ENCODE measurements at places on chromosomes 11 and 22.

DNA sequence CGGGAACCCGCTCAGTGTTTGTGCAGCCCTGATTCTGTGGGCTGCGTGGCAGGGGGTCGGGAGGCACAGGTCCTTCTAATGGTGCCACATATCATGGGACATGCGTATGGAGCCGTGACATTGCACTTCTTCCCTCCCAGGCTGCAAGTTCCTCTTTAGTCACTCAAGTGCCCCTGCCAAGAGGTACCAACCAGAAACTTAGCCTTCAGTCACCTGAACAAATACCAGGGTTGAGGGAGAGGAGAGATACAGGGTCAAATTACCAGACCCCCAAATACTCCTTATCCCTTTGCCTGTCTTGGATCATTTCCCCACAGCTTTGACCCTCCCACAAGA, 209.1 kb downstream of the BUD13 start:
- no peak for DNase-seq

DNA sequence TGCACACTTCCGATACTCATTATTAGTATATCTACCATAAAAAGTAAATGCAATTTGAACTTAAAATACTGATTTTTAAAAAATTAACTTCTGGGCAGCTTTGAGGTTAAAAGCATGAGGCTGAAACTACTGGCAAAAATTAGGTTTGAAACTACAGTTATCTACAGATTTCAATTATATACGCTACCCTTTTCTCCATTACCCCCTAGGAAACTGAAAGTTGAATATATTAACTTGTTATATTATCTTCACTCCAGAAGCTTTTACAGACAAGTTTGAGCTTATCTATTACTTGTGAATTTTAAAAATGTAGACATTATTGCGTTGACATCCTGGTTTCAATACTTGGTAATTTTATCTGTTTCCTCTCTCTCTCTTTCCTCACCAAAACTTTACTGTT, 96.7 kb upstream of the DDI1 start:
- DNase-seq, result no peak

DNA sequence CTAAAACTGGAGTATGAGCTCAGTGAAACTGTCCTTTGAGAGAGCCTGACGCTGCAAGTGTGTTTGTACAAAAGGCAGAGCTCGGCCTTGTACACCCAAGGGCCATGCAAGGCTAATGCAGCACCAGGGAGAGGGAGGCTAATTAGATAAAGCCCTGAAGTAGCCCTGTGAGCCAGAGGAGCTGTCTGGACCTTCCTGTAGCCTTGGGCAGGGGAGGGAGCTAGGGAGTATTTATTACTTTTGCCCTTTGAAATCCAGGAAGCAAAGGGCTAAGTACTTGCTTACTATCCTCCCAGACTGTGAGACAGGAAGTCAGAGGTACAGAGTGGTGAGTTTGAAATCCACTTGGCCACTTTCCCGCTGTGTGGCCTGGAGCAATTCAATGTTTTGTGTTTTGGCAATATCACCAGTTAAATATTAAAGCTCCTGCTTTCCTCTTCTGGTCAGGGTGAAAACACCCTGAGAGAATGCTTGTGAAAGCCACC, 10.2 kb upstream of the LDHA start:
- no peak for DNase-seq

GRCh38 chr22:38755155-38755910, 465 bp downstream of the SUN2 start:
- no peak for DNase-seq

- DNase-seq, result no peak
These were observed 51.5 kb upstream of the FGF3 start for GRCh38 chr11:69870766-69871165.

DNA sequence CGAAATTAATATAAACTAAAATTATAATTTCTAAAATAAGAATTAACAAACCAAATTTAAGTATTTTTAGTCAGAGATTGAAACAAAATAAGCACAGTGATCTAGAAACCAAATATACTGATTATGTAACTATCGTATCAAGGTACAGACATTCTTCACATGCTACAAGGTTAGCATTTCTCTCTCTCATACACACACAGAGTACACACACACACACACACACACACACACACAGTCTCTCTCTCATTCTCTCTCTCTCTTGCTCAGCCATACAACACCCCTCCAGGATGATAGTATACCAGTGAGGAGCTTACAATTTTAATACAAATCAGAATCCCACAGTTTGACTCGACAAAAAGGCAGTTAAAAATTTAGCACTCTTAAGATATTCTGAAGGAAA, 66.0 kb downstream of the RDX start:
- DNase-seq, result no peak

DNA sequence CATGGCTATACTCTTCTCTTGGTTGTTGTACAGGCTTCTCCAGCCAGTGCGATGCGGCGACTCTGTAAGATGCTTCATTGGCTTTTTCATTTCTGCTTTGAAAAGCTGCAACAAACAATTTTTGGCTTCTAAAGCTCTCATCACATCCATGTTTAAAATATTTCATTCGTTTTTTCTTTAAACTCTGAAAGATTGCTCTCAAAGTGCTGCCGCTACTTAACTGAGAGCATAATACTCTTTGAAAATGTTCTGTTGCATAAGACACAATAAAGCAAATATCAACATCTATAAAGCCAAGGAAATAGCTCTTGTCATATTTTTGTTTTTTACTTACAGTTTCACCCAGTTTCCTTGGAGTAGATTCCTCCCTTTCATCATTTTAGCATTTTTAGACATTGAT, 468.3 kb downstream of the TBC1D22A start:
- DNase-seq, result no peak

DNA sequence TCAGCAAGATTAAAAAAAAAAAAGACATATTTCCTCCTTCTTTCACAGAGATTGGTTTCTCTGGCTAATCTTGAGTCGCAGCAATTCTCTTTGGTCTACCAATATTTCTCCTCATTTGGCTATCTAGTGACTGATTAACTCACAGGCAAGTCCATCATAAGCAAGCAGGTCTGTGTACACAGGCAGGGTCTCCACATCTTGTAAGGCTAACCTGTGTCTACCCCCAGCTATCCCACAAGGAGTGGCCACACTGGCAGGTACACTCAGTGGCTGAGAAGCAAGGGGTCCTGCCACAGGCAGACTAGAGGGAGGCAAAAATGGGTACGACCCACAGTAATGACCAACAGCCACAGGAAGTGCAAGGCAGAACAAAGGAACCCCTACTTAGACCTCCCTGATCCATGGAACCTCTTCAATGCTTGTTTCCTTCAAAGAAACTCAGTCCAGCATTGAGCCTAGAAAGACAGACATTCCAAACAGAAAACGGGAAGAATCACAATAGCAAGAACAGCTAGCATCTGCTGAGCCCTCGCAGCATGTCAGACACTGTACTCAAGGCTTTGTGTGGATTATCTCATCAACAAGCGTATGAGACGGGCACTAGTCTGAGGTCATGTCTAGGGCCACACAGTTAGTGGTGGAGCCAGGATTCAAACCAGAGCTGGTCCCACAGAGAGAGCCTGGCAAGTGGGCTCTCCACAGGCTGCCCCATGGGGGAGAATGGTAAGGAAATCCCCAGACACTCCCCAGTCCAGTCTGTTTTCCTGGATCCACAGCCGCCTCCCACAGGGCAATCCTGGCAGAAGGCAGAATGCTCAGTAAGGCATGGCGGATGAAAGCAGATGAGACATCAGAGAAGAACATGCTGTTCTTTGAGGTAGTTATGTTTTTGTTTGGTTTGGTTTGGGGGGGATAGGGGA, 34.3 kb downstream of the PLEKHA7 start:
- DNase-seq, result no peak

DNA sequence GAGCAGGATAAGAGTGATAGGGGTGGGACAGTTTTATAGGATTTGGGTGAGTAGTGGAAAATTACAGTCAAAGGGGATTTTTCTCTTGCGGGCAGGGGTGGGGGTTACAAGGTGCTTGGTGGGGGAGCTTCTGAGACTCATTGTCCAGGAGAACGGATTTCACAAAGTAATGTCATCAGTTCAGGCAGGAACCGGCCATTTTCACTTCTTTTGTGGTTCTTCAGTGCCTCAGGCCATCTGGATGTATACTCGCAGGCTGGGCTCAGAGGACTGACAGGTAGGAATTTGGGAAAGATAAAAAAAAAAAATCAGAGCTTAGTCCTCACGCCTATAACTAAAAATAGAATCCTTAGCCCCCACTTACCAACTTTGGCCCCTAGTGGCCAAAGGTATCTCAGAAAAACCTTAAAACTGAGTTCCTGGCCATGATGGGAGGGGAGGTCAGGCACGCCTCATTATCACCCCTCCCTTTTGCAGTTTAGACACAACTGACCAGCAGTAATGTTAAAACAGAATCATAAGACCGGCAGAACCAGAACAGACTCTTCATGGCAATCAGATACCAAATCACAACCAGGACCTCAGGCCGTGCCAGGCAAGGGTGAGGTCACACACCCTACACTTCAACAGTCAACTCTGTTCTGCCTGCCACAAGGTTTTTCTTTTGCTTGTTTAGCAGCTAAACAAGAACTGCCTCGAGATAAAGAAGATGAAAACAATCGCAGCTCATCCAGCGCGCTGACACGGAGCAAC, 8.9 kb upstream of the APOBEC3G start:
- DNase-seq, result no peak

DNA sequence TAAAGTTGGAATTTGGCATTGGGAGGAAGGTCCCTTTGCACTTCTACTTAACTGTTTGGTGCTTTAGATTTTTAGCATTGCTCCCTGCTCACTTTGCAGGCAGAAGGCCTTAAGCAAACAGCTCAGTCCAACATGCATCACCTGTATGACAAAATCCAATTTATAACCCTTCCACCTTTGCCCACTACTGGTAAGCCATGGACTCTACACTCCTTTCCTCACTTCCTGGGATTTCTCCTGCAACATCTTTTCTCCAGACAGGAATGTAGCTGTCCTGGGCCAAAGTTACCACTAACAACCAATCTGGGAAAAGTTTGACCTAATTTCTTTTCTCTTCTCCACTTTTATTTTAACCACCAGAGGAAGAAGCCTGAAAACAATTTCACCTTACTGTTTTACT, 1.8 kb upstream of the OR2D2 start:
- DNase-seq, result no peak

- no peak for DNase-seq
These were observed 620 bp upstream of the ANO5 start for GRCh38 chr11:22192289-22192641.

DNA sequence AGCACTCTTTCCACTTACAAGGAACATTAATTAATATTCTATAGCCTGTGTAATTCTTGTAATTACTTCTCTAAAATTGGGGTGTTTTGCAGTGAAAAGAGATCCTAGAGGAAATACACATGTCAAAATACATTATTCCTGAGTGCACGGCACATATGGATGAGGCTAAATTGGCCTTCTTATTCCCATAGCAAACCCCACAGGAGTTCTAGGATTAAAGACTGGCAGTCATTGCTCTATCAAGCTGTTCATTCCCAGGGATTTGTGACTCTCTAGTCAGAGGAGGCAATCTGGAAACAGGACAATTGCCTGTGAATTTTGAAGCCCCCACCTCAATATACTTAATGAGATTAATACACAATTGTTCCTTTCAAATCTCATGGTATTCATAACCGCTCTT, 145.9 kb upstream of the OPCML start:
- DNase-seq, result no peak

GRCh38 chr22:44728761-44729324, 23.5 kb upstream of the ARHGAP8 start:
- no peak for DNase-seq

GRCh38 chr22:44459551-44459950, 38.5 kb downstream of the RTL6 start:
- no peak for DNase-seq

DNA sequence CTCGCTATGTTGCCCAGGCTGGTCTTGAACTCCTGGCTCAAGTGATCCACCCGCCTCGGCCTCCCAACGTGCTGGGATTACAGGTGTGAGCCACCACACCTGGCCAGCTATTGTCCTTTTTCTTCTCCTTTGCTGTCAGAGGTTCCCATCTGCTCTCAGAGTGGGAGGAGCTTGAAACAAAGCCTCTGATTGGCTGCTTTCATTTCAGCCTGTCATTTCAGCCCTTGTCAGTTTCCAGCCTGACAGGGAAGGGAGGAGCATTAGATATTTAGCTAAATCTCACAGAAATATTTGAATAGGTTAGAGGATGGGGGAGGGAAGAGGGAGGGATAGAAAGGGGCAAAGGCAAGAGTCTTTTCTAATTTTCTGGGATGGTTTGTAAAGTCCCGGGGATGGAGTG, 8.7 kb downstream of the SLC22A6 start:
- DNase-seq, result no peak

DNA sequence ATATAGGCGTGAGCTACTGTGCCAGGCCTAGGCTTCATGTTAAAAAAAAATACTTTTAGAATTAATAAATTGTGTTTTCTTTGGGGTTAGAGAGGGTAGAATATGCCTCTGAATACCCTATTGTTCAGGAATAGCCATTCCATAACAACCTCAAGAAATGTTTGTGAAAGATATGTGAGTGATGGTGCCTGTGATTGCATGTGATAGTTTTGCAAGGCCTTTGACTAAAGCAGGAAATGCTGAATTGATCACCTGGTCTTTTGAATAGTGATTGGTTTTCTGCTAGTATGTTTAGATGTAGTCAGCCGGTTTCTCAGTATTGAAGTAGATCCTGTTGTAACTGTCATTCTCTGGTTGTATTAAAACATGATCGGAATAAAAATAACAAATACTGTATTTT, 73.4 kb downstream of the UVRAG start:
- DNase-seq, result no peak

GRCh38 chr22:44012162-44012561, 11.9 kb upstream of the PARVB start:
- no peak for DNase-seq

DNA sequence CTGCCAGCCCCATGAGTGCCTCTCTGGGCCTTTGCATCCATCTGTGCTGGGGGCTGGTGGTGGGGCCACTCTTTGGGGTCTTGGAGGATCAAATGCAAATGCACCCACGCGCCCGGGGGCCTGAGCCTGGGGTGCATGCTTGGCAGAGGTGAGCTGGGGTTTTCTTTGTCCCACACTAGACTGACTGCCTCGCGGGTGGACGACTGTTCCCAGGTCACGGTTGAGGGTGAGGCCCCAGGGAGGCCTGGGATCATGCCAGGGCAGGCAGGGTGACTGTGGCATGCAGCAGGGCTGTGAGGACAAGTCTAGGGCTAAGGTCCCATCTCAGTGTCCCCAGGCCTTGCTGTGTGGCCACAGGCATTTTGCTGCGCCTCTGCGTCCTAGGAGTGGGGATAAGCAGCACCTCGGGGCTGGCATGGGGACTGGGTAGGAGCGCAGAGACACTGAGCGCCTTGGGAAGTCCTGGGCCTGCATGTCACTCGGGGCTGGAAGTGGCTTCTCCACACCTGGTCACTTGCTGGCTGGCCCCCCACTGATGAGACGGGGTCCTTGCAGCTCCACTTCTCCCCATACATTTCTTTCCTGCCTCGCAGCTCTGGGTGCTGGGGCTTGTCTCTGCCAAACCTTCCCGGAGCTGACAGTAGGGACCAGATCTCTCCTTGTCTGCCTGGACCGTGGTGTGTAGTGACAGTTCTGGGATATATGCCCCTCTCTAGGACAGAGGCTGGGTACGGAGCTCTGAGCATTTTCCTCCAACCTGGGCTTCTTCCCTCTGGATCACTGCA, 133.1 kb downstream of the CTTN start:
- DNase-seq, result no peak

GRCh38 chr11:15507592-15507991, 392.9 kb downstream of the INSC start:
- no peak for DNase-seq
